ENCODE measurements at places on chromosomes 5 and 9.

DNA sequence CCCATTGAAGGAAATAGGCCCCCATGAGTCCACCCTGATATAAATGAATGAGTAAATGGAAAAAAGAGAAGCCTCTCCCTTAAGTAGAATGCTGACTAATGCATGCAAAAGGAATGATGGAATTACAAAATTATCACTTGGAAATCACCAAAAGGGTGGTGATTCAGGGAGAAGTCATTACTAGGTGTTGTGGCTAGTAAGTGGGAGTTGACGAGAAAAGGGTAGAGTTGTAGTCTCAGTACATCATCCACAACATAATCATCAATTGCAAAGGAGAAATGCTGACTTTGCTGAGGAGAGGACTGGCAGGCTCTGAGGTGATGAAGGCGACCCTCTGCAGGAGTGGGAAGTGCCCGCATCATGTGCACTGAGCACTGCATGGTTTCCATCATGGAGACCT, 201.5 kb upstream of the S1PR3 start:
- no peak for ATAC-seq

GRCh38 chr5:98796197-98796972, 22.9 kb downstream of the RGMB start:
- peak; percentile 85 for ATAC-seq

GRCh38 chr5:123261752-123262151, 161.5 kb downstream of the CEP120 start:
- peak; percentile 31 for ATAC-seq

- ATAC-seq: no peak
Observed at GRCh38 chr9:117412006-117412715, 2.7 kb downstream of the ASTN2 start.

DNA sequence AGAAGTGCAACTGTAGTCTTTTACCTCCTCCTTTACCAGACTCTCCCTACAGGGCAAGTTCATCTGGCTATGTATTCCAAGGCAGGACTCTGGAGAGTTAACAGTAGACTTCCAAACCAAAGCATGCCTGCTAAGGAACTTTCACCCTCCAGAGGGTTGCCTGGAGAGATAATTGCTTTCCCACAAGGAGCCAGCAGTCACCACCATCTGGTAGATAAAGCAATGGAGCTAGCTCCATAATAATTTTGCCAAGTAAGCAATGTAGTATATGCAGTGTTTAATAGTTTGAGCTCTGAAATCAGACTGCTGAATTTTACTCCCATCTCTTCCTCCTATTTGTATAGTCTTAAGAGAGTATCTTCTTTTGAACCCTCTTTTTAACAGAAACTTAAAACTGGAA, 566.8 kb upstream of the PTGER4 start:
- ATAC-seq: no peak

DNA sequence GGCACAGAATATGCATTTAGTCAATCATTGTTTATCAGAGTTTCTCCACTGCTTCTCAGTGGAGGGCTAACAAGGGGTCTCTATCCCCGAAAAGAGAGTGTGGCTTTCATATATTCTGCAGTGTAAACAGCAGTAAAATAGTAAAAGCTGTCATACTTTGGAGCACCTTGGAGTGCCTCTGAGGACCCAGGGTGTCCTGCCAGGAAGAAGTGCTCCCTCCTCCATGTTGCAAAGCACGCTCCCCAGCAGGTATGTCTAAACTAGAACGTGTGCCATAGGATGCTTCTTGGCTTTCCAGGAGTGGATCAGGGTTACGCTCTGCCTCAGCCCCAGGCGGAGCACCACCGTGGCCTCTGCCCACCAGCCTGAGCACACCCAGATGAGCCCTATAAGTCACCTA, 8.5 kb upstream of the TJP2 start:
- no peak for ATAC-seq

DNA sequence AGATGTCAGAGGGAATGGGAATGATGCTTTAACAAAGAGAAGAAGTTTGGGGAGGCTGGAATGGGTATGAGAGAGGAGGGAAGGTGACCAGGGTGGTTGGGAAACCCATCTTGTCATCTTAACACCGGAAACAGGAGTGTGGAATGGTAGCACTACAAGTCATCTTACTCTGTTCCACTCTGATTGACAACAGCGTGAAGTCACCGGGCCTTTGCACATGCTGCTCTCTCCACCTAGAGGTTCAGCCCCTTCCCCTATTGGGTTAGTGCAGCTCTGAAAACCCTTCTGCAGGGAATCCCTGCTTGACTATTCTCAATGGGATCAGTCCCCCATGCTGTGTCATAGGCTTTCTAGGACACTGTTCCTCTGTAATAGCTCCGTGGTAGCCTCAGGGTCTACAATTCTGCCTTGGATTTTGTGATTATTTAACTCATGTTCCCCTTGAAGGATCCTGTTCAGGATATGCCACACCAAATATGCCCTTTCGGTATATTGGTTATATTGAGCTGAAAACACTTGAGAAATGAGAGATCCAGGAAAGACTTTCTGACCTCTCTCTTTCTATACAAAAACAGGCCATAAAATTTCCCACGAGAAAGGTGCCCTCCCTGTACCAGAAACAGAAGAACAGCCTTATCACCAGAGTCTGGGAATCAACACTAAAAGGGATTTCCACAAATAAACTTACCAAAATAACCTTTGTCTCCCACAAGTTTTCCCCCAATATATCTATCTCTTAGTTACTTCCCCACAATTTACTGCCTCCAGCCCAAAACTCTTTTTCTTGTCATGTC, 86.3 kb downstream of the TLE1 start:
- ATAC-seq: no peak

DNA sequence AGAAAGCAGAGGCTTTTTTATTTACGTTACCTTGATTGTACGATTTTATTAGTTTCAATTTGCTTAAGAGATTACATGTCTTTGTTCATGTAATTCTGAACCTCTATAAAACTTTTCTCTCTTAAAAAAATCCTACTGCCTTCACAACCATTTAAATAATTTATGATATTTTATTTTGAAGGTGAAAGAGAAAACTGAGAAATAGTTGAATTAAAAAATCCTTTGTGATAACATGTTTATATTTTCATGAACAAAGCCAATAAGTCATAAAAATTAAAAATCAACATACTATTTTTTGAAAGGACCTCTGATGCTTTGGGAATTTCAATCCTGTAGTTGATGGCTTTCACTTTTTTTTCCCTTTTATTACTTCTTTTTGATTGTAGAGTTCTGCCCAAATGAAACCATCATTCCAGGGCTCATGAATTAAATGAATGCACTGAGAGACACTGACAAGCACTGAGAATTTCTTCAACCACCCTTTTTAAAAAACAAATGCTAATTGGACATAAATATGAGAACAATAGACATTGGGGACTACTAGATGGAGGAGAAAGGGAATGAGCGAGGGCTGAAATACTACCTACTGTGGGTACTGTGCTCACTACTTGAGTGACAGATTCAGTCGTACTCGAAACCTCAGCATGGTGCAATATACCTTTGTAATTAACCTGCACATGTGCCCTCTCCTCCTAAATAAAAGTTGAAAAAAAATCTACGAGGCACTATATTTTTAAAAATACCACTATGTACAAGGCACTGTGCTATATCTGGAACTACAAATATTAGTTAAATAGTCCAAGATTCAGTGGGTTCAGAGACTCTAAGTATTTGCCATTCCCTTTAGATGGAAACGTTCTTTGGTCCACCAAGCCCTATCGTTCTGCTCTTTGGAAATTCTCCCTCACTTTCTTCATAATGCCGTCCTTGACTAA, 5.9 kb downstream of the CDKN2A start:
- ATAC-seq: no peak

GRCh38 chr5:136236479-136237083, 43.6 kb upstream of the SMIM32 start:
- ATAC-seq: no peak

All from motor neuron (in vitro differentiated cells).